Activated naive CD4-positive, alpha-beta T cell treated with anti-CD3 and anti-CD28 coated beads for 36 hours (primary cell): ENCODE measurements at places on chromosomes 3 and 15. TPM values are rescaled to one million over a fixed set of nuclear protein-coding genes. Genes with fewer than 3 reads are reported as not detected.

DNA sequence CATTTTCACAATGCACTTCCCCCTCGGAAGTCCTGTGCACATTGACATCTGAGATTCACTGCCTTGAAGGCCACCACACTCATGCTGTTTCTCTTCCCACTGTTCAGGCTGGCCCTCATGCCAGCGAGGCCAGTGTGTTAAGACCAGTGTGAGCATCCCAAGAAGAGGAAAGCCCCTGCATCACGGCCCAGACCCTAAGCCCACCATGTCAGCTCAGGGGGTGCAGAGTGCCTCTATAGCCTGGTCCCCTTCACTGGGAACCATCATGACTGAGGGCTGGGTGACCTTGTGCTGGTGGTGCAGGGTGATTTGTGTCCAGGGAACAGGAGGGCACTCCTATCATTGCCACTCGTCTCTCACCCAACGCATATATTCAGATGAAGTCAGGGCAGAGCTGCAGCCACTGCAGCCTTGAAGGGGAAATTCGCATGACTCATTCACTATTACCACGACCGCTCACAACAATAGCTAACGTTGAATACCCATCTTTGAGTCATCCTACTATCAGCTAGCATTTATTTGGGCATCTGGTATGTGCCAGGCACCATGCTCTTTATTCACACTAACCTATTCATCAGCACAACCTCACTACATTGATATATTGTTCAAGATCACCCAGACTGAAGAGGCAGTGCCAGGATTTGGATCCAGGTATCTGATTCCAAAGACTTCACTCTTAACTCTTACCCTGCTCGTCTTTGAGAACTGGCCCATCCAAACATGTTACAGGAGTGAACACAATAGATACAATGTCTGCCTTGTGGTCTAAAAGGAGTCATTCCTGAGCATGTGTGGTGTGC is 58.8 kb upstream of the SLC6A11 start:
- no peak overlapping the region for H3K4me3 ChIP-seq
- H3K36me3 ChIP-seq = no peaks in the 10 kb centered on the region
- no peak overlapping the region for H3K27ac ChIP-seq
- peaks cover 33% of the 10 kb centered on the region for H3K27me3 ChIP-seq
- peaks cover 6% of the 10 kb centered on the region for H3K4me1 ChIP-seq

DNA sequence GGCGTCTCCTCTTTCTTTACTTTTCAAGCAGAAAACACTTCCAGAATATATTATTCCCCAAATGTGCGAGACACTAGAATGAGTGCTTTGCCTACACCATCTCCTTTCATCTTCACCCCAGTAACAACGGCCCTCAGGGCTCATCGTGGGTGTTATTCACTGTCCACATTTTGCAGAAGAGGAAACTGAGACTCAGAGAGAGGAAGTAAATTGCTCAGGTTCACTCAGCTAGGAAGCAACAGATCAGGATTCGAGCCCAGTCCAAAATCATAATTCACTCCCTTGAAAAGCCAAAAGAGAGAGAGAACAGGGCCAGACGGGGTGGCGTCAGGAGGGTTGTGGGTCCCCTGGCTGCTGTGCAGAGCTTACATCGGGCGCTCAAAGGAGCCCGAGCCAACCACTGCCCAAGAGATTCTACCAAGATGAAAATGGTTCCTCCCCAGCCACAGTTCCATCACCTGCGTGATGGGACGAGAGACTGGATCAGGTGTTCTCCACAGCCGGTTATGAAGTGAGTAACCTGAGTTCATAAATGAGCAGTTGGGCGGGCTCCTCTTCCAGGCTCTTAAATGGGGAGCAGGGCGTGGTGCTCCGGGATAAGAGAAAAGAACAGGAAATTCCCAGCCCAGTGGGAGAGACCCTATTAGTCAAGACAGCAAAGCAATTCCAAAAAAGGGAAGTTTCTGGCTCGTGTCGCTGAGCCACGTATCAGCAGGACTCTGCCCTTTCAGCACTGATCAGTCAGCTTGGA is 48.6 kb upstream of the FLNB start:
- DNase-seq = no peak
- H3K27me3 ChIP-seq = no peaks in the 10 kb centered on the region
- H3K36me3 ChIP-seq = no peaks in the 10 kb centered on the region
- H3K4me1 ChIP-seq = peaks cover 13% of the 10 kb centered on the region
- no peak overlapping the region for H3K4me3 ChIP-seq

- no peak overlapping the region for H3K27ac ChIP-seq
- H3K36me3 ChIP-seq = no peaks in the 10 kb centered on the region
- no peaks in the 10 kb centered on the region for H3K27me3 ChIP-seq
- H3K4me1 ChIP-seq = no peaks in the 10 kb centered on the region
- no peak overlapping the region for H3K4me3 ChIP-seq
- DNase-seq = no peak
Observed at GRCh38 chr3:60775985-60776384, 475.3 kb downstream of the FHIT start.

DNA sequence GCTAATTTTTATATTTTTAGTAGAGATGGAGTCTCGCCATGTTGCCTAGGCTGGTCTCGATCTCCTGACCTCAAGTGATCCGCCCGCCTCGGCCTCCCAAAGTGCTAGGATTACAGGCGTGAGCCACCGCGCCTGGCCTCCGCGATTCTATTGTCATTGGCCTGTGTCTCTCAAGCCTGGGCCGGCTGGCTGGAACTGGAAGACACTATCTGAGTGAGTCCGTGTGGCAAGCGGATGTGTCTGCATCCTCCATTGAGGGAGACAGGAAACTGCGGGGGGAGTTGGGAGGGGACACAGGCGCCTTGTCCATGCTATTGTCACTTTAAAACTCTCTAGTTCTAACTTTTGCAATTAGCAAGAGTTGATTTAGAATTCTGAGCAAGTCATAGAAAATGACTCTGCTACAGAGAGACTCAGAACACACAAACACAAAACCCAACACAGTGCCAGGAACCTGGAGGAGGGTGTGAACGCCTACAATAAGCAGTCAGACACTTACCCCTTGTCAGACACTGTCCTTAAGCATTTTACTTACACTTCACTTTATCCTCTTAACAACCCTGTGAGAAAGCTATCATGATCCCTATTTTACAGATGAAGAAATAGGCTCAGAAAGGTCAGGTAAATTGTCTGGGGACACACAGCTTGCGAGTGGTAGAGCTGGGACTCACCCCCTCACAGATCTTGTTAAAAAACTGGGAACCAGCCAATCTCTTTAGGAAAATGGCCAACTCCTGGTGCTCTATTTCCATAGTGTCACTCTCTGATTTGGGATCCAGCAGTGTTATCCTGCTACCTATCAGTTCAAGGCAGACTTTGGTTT is 38.7 kb downstream of the ANP32A start:
- peak; percentile 65 for DNase-seq
- H3K36me3 ChIP-seq = peaks cover 34% of the 10 kb centered on the region
- H3K4me3 ChIP-seq = no peak overlapping the region
- no peaks in the 10 kb centered on the region for H3K27me3 ChIP-seq
- H3K4me1 ChIP-seq = peaks cover 34% of the 10 kb centered on the region

Gene RBP2
- total RNA-seq = not detected
